ENCODE measurements at places on chromosomes 11 and 22. TPM values are rescaled to one million over a fixed set of nuclear protein-coding genes. Genes with fewer than 3 reads are reported as not detected.

The TMEM45B gene
- total RNA-seq: not detected

The PHETA2 gene
- total RNA-seq: 20.0 TPM

The PANX1 gene
- total RNA-seq: 38.5 TPM

DNA sequence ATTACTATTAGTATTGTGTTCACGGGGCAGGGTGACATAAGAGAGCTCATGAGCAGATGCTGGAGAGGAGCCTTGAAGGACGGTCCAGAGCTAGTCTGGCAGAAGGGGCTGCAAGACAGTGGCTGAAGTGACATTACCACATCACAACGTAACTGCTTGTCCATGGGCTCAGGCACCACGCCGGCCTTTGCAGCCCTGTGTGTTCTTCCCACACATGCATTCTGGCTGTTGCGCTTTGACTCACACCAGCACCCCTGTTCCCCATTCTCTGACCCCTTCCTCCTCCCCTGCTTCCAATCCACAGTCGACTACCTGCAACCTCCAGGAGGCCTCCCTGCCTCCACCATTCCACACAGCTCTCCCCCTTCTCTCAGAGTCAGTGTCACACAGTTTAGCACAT, 103.3 kb downstream of the ME3 start:
- no peaks in the 10 kb centered on the region for H3K27me3 ChIP-seq
- no peaks in the 10 kb centered on the region for H3K4me1 ChIP-seq
- no peak for DNase-seq
- H3K36me3 ChIP-seq: no peaks in the 10 kb centered on the region

GRCh38 chr11:93765551-93765950, 18.5 kb upstream of the MED17 start:
- DNase-seq: no peak
- no peaks in the 10 kb centered on the region for H3K36me3 ChIP-seq
- no peak overlapping the region for H3K27ac ChIP-seq
- no peaks in the 10 kb centered on the region for H3K4me1 ChIP-seq

- peak overlapping the region; percentile 99 for H3K27ac ChIP-seq
- H3K36me3 ChIP-seq: no peaks in the 10 kb centered on the region
- H3K27me3 ChIP-seq: no peaks in the 10 kb centered on the region
- peak; percentile 97 for DNase-seq
- H3K4me1 ChIP-seq: peaks cover 58% of the 10 kb centered on the region
These were observed 7.5 kb downstream of the BCL9L start for GRCh38 chr11:118918128-118918685.

- H3K36me3 ChIP-seq: peaks cover 5% of the 10 kb centered on the region
- no peaks in the 10 kb centered on the region for H3K27me3 ChIP-seq
- H3K27ac ChIP-seq: peak overlapping the region; percentile 17
- peak; percentile 60 for DNase-seq
- no peak overlapping the region for H3K4me3 ChIP-seq
These were observed 17.4 kb downstream of the CTSC start for GRCh38 chr11:88320149-88320559.

- peak; percentile 19 for DNase-seq
- no peak overlapping the region for H3K4me3 ChIP-seq
- no peaks in the 10 kb centered on the region for H3K27me3 ChIP-seq
- H3K27ac ChIP-seq: no peak overlapping the region
These were observed 2050.6 kb upstream of the RAG2 start for GRCh38 chr11:38648604-38649003.

- H3K27ac ChIP-seq: no peak overlapping the region
- no peaks in the 10 kb centered on the region for H3K36me3 ChIP-seq
- peaks cover 6% of the 10 kb centered on the region for H3K27me3 ChIP-seq
- no peak for DNase-seq
- H3K4me3 ChIP-seq: no peak overlapping the region
These were observed 18.6 kb downstream of the KCNC1 start for GRCh38 chr11:17753153-17753552.

DNA sequence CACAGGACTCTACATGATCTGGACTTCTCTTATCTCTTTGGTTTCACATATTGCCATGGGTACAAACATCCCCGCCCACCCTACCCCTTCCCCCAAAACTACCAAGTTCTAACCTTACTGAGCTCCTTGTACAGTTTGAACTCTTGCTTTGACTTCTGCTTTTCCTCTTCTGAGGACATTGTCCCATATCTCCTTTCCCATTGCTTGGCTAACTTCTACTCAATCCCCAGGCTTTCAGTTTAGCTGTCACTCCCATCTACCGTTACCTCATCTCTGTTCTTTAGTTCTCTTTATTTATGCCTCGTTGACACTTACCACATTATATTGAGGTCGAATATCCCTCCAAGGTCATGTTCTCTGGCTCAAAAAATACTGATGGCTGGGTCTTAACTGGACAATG, 393.5 kb upstream of the CADM1 start:
- H3K4me3 ChIP-seq: no peak overlapping the region
- no peak for DNase-seq
- H3K27me3 ChIP-seq: no peaks in the 10 kb centered on the region
- H3K27ac ChIP-seq: no peak overlapping the region
- H3K36me3 ChIP-seq: no peaks in the 10 kb centered on the region

GRCh38 chr11:12675951-12676711, 1.9 kb downstream of the TEAD1 start:
- peaks cover 4% of the 10 kb centered on the region for H3K36me3 ChIP-seq
- peak overlapping the region; percentile 74 for H3K4me3 ChIP-seq
- peaks cover 11% of the 10 kb centered on the region for H3K4me1 ChIP-seq
- DNase-seq: peak; percentile 66
- no peaks in the 10 kb centered on the region for H3K27me3 ChIP-seq
